ENCODE measurements at places on chromosomes 5 and 9.

DNA sequence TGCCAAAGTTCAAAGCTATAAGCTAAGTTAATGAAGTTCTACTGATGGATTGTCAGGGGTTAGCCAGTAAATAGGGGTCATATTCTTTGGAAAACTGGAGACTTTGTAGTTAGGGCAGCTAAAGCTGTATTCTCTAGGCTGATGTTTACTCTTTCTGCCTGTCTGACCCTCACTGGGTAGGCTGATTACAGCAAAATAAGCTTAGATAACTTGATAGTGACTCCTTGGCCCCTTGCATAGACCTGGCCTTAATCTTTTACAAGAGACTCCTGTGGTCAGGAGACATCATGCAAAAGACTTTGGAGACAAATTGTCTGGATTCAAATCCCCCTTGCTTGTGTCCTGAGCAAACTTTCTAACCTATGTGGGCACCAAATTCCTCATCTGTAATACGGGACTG is 314.4 kb upstream of the MSX2 start:
- DNase-seq, result no peak

DNA sequence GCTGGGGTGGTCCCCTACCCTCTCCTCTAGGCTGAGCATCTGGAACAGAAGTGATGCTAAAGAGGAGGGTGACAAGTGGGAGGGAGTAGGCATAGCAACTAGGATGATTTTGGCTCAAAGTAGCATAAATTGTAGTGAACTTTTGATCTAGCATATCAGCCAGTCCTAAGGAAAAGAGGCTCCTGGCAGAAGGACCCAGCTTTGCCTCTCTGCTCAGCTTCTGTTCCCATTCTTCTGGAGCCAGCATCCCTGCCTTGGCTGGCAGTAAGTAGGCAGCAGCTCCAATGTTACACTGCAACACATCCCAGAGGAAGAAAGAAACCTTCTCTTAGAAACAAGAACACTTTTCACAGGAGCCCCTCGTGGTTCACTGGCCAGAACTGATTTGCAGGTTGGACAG is 487.0 kb downstream of the MTRR start:
- DNase-seq, result no peak

GRCh38 chr5:159420940-159421339 is 90.7 kb upstream of the IL12B start:
- no peak for DNase-seq

GRCh38 chr9:87567001-87567400 is 69.3 kb downstream of the DAPK1 start:
- no peak for DNase-seq

DNA sequence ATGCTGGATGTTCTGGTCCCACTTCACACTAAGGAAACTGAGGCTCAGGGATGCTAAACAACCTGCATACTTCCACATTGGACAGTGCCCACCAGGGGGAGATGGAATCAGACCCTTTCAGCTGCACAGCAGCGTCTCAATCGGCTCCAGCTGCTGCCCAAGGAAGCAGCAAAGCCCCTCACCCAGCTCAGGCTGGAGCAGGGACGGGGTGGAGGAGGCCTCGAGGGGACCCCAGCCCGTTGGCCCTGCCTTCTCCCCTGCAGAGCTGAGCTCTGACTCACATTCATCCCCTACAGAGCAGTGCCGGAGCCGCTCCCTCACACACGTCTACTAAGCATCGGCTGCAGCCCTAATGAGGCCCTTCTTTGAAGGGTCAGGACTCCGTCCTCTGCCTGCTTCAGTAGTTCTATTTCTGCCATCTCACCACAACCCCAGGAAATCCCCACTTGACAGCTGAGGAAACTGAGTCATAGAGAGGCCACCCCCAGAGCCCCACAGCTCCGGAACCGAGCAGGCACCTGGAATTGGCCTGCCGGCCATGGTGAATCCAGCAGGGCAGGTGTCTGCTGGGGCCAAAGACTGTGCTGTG is 21.5 kb upstream of the SUSD3 start:
- DNase-seq, result no peak

- DNase-seq, result peak; percentile 48
Observed at GRCh38 chr5:127705120-127705892, 2.1 kb downstream of the CCDC192 start.

- DNase-seq, result no peak
Observed at GRCh38 chr5:108617467-108618435, 129.9 kb upstream of the FER start.

GRCh38 chr9:110579862-110580219 is 300 bp upstream of the SVEP1 start:
- no peak for DNase-seq

GRCh38 chr9:23823269-23823668 is 2.8 kb downstream of the ELAVL2 start:
- DNase-seq, result no peak

DNA sequence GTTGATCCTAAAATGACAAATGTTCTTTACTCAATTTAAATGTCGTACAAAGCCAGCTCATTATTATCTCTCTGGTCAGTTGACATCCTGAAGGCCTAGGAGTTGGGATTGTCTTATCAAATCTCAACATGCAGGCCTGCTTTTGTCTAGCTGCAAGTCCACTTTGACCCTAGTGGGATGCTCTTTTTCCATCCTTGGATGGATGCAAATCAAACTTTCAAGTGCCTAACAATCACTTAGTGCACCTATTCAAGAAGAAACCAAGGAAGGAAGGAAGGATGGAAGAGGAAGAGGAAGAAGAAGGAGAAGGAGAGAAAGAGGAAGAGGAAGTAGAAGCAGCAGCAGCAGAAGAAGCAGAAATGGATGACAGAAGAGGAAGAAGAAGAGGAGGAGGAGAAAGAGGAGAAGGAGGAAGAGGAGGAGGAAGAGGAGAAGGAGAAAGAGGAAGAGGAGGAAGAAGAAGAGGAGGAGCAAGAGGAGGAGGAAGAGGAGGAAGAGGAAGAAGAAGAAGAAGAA is 109.6 kb downstream of the PIK3R1 start:
- DNase-seq, result no peak

DNA sequence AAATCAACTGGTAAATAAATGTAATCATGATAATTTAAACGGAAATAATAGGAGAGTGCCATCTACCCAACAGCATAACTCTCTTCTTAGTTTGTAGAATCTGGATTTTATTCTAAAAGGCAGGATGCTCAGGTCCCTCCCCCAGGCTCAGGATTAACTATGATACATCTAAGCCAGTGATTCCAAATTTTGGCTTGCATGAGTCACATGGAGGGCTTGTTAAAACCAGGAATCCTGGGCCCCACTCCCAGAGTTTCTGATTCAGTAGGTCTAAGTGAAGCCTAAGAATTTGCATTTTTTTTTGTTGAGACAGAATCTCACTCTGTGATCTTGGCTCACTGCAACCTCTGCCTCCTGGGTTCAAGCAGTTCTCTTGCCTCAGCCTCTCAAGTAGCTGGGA is 62.3 kb upstream of the ZFR start:
- no peak for DNase-seq

DNA sequence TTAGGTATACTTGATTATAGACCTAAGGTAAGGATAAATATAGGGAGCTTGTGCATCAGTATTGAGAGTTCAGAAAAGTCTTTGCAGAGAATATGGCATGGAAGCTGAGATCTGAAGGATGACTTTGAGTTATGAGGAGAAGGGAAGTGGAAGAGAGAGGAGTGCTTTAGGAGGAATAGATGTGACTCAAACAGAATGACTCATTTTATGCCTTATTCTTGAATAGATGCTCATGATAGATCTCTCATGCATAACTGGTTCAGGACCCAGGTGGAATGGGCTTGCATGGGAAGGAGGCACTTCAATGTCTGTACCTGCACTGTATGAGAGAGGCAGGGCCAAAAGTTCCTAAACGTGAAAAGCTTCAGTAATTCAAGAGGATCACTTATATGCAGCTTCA is 103.3 kb downstream of the CWC27 start:
- DNase-seq, result no peak

GRCh38 chr5:127517480-127518318 is at the start of gene PRRC1:
TSS of gene PRRC1 (plus strand) at chr5:127517640. CDS start at chr5:127523480, 5,840 bp downstream.
- peak; percentile 56 for DNase-seq

- no peak for DNase-seq
Observed at GRCh38 chr5:174777111-174777510, 52.7 kb downstream of the MSX2 start.

GRCh38 chr5:73981704-73982103 is 355.7 kb downstream of the ARHGEF28 start:
- DNase-seq, result no peak

DNA sequence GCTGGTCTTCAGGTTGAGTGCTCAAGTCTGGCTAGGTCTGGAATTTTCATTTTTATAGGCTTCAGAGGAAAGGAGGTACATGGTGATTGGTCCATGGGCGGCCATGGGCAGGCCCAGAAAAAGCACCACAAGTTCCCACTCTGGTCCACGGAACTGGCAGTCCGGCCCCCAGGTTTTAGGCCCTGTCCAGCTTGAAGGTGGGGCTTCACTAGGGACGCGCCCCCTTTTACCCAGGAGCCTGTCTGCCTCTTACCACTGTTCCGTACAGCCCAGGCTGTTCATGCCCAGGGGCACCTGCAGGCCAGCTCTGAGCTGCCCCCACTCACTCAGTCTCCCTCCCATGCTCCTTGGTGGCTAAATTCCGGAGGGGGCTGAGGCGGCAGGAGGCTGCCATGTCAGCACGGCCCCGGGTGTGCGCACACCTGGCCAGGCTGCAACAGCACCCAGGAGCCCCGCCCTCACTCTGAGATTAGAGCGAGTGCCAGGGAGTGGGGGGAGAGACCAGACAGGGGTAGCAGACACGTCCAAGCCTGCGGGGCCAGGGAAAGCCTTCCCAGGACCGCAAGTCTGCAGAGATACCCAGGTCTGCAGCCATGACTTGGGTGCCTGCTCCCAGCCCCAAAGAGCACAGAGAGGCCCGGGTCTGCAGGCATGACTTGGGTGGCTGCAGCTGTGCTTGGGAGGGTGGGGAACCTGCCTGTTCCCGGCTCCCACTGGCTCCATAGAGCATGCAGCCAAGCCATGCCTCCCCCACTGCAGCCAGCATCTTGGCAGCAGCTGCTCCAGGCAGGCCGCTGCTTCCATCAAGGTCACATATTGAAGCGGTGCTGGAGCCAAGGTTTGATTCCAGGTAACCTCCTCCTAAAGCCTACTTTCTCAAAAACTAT is 390.2 kb upstream of the SGCD start:
- DNase-seq, result no peak

DNA sequence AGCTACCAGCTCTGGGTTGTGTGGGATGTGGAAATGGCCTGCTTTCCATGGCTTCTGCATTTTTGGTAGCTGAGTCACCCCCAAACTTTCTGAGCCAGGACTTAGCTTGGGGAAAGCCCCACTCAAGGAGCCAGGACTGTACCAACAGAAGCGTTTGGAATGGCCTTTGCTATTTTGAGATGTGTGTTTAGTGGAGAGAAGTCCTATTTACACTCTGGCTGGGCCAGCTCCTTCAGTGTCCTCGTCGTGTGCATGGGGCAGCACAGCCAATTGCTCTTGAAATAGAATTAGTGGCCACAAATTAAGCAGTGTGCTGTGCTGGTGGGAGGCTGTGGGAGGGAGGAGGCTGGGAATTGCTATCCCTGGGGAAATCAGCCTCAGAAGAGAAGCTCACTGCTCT is 51.6 kb downstream of the ENTREP1 start:
- DNase-seq, result peak; percentile 82

DNA sequence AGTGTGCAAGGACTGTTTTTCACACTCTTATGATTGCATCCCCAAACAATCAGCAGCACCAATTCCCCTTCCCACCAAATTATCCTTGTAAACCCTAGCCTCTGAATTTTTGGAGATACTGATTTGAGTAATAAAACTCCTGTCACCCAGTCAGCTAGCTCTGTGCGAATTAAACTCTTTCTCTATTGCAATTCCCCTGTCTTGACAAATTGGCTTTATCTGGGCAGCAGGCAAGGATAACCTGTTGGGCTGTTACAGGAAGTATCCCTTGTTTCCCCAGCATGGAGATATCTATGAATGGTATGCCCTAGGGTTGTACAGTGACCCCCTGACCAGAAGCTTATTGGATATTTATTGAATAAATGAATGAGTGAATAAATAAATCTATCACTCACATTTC is 80.8 kb downstream of the PTCD2 start:
- DNase-seq, result no peak

DNA sequence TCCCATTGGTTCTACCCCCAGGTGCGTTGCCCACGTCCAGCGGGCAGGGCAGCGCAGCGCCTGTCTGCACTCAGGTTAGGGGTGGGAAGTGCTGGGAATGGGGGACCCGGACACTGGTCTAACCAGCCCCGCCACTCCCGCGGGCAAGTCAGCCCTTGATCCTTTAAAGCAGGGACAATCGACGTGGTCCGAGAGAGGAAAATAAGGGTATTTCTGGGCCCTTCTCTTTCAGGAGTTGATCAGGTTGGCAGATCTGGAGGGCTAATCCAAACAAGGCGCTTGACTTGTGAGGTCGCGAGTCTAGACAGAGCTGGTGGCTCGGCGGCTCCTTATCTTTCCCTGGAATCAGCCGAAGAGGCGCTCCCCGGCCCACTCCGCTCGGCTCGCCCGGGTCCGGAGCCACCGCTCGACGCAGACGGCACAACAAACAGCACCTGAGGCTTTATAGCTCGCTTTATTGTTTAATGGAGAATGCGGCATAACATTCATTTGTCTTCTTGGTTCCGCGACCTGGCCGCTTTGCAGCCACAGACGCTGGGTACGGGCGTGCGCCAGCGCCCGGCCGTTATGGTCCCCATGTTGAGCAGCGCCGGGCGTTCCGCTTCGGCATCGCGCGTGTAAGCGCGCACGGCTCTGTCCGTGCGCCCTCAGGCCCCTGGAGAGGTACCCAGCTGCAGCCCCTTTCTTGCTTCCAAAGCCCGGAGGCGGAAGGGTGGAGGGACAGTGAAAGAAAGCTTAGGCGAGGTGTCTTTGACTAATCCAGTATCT is 15.8 kb downstream of the ISL1 start:
- DNase-seq, result no peak

GRCh38 chr9:113989714-113990569 is 88.2 kb downstream of the AMBP start:
- DNase-seq, result no peak

DNA sequence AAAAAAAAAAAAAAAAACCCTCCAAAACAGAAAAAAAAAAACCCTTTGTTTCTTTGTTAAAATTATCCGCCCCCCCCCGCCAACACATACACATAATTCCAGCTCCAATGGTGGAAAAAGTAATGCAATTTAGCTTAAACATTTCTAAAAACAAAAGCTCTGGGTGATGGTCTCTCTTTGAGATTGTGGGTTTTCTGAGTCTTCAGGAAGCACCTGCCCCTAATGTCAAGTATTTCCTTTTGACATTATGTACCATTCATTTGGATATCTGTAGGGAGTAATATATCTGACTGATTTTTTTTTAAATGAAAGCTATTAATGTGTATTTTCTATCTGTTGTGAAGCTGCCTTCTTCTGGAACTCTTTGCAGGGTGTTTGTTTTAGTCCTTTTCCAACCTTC is 389.7 kb downstream of the TAF11L14 start:
- DNase-seq, result no peak
